ENCODE measurements at places on chromosomes 4 and X.

- DNase-seq, result no peak
Measured at GRCh38 chr4:121408-122084, 2.8 kb upstream of the ZNF718 start.

DNA sequence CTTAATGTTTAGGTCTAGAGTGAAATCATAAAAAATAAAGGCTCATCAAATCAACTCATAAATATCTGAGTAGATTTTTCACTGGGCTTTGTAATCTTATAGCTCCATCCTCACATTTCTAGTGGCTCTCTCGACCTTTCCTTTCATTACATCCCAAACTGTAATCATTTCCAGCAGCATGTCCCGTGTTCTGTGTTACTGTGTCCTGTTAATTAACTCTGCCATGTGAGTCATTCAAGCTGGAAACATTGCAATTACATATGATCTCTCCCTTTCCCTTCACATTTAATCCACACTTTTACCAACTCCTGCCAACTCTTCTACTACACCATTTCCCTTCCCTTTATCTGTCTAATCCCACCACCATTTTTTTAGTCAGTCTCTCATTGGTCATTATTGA, 75.5 kb downstream of the UGT8 start:
- DNase-seq, result no peak

- DNase-seq, result no peak
Measured at GRCh38 chrX:151970027-151970426, 4.4 kb downstream of the GABRE start.

GRCh38 chr4:74967324-74967723, 34.4 kb downstream of the PARM1 start:
- no peak for DNase-seq

GRCh38 chr4:183885205-183885720, 19.8 kb upstream of the STOX2 start:
- DNase-seq, result no peak

DNA sequence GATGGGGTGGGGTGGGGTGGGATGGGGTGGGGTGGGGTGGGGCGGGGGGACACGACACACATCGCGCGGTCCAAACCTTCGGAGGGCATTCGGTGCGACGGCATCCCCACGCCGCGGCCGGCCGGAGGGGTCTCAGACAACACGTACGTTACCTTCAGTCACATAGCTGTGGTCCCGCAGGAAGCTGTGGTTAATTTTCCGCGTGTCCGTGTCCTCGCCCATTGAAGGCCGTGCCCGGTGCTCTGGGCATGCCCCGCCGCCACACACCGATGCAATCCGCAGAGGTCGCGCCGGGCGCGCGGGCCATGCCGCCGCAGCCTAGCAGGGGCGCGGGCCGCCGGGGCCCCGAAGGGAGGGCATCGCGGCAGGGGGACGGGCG, 417 bp downstream of the PPP2R2C start:
- DNase-seq, result no peak

DNA sequence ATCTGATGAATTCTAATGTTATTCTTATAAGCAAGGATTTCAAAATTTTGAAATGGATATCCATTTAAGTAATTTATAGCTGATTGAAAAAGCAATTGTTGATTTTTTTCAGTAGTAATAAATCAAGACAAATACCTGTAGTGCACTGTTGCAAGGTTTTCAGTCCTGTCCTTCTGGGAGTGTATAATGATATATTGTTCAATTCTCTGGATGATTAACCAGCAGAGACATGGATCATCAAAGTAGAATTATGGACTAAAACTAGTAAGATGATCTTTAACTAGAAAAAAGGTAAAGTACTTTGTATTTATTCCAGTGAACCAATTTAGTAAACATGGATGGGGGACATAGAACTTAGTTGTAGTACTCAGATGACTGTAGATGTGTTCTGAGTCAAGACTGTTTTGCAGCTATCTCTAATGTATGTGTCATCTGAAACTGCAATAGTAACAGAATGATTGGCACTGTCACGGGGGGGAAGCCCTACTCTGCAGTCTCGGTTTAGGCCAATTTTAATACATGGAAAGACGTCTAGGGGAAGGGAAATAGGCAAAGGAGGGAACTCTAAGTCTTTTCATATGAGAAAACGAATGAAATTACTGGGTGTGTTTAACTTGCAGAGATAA, 121.9 kb downstream of the GLRA3 start:
- DNase-seq, result no peak

Data from endothelial cell (in vitro differentiated cells).